ENCODE measurements at places on chromosomes 11 and 22. TPM values are rescaled to one million over a fixed set of nuclear protein-coding genes. Genes with fewer than 3 reads are reported as not detected.

DNA sequence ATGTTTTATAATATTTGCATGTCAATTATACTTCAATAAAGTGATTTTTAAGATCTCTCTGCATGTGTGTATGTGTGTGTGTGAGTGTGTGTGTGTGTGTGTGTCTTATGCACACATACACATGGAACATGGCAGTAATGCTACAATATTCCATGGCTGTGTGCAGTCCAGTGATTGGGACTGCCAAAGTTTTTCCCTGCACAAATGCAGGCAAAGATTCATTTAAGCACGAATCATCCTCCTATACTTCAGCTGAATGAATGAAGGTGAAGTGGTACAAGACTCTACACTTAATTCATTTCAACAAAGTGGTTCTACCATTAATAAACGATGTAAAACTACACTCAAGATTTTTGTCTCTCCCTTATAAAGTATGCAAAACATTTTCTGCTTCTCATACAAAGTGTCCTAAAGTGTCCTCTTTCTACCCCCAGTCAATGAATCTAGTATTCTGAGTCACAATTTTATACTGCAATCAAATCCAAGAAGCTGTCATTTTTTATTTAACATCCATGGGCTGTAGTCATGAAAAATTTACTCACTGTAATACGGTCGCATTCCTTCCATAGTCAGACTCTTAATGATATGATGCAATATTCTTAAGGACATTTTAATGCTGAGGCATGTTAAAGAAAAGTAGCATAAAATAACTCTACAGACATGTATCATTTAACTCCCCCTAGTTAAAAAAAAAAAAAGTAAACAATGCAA is 132.4 kb downstream of the TTC28 start:
- no peak for DNase-seq

NUP160 gene
- total RNA-seq = 89.7 TPM

- DNase-seq = no peak
Observed at GRCh38 chr22:50308597-50308935, 1.1 kb upstream of the PLXNB2 start.

- no peak for DNase-seq
Observed at GRCh38 chr11:73404048-73404447, 27.8 kb downstream of the RELT start.

POLA2 gene
- total RNA-seq = 10.3 TPM

- DNase-seq = no peak
Observed at GRCh38 chr11:2381494-2382128, 4.5 kb downstream of the CD81 start.

DNA sequence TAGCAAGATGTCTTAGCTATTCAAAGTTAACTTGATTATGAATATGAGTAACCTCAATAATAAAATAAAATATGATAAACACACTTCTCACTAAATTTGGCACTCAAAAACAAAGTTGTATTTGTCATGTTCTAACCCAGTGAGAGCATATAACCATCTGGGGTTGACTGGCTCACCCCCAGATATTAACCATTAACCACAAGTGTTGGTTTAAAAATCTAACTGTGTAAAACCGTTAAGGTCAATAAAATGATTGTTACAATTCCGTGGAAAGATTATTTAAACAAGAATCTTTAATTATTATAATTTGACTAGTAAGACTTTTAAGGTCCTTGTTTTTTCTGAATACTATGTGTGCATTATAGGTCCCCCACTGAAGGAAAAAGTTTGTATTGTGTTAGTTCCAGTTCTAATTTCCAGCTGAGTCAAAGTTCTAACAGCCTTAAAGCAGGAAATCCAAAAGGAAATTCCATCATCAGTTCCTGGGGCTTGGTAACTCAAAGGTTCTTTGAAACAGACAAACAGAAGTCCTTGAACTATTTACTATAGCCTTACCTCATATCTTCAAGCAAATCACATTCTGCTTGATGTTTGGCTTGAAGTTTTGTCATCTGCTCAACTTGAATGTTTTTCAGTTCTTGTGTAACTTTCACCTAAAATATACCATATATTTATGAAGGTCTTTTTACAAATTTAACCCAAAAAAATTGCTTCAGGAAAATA is 2.5 kb downstream of the FCHSD2 start:
- DNase-seq = no peak

SLC22A8 gene
- total RNA-seq = not detected

DNA sequence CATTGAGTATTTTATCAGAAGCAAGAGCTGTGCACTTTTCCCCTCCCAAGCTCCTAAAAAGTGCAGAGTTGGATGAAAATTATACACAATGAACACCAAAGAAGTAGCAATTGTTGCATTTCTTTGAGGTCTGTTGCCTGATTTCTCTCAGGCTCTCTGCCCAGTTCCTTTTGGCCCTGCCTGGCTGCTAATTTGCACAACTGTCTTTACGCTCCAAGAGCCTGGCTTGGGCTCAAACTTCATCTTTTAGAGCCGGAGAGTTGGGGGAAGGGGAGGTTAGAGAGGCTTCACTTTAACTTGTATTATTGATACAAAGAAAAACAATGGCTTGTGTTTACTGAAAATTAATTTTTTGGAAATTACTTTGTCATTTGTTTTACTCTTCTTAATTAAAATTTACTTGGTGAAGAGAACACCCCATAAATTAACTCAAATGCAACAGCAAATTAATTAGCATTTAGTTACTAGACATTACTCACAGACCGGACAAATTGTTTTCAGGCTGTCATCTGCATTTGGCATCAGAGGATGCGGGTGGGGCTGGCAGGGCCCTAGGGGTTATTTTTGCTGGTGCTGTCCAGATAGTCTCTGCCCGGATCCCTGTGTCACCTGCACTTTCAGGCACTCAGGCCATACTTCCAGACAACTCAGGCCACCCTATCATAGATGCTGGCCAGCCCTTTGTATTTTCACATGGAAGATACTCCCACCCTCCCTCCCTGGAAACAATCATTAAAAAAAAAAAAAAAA is 407.3 kb downstream of the NXPE2 start:
- peak; percentile 14 for DNase-seq
